ENCODE measurements at places on chromosomes 3 and 15.

- DNase-seq = no peak
Measured at GRCh38 chr3:23804441-23805209, 1.1 kb upstream of the UBE2E1 start.

- DNase-seq = no peak
Measured at GRCh38 chr3:128555098-128555825, 62.3 kb upstream of the GATA2 start.

DNA sequence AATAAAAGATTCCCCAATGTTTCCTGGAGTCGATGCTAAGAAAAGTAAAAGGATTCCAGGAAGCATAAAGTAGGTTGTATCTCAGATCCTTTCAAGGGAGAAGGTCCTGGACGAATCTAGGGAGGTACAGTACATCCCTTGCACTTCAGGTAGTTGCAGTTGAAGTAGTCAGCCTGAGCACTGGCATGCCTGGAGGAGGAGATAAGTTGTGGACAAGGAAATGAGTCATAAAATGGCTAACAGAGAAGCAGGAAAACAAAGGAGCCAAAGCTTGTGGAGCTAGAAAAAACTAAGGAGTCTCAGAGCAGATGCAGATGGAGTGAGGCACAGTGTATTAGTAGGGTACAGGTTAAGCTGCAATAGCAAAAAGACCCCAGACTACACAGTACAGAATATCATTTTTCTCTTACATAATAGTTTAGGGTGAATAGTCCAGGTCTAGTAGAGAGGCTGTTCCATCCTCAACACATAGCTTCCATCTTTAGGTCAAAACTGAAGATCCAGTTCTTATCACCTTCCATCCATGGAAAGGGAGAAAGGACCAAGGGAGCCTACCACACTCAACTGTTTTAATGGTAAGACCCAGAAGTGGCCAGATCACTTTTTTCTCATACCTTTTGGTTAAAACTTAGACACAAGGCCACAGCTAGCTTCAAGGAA, 41.3 kb downstream of the COL6A5 start:
- no peak for DNase-seq

GRCh38 chr3:144585408-144585807, 613.8 kb downstream of the DIPK2A start:
- DNase-seq = no peak

DNA sequence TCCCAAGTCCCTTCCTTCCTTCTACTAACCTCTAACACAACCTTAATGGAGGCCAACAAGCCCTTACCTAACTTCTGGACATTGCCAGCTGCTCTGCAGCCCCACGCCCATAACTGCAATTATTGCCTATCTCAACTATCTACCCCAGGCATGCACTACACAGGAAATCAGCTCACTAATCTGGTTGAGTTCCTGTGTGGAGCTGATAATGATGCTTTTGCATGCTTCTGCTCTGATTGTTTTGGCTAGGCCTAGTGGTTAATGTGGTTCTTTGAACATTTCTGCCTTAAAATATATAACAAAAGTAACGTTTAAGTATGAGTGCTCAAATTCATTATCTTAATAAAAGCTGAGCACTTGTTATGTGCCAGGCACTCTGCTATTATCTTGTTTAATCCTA, 463.9 kb downstream of the MFSD1 start:
- DNase-seq = no peak

- no peak for DNase-seq
Measured at GRCh38 chr3:30437171-30437601, 169.2 kb upstream of the TGFBR2 start.

DNA sequence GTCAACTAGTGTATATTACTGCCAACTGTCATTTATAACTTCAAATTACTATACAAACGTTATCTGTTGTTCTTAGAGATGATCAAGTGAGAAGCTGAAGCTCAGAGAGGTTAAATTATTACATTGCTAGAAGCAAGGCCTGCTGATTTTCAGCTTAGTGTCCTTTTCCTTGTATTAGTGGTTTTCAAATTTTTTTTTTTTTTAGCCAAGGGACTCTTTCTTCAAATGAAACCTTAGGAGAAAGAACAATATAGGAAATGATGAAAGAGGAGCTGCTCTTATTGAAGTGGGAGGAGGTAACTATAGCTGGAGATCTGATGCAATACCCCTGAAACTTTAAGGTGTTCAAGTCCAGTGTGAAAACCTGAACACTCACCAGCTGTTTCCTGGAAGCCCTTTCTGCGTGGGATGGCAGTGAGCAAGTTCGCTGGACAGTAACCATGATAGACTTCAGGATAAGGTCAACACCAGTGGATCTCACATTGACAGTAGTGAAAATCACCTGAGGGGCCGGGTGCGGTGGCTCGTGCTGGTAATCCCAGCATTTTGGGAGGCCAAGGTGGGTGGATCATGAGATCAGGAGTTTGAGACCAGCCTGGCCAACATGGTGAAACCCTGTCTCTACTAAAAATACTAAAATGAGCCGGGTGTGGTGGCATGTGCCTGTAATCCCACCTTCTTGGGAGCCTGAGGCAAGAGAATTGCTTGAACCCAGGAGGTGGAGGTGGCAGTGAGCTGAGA, 376.2 kb downstream of the EDEM1 start:
- DNase-seq = no peak

- DNase-seq = no peak
Measured at GRCh38 chr3:16793321-16793720, 91.4 kb upstream of the PLCL2 start.

DNA sequence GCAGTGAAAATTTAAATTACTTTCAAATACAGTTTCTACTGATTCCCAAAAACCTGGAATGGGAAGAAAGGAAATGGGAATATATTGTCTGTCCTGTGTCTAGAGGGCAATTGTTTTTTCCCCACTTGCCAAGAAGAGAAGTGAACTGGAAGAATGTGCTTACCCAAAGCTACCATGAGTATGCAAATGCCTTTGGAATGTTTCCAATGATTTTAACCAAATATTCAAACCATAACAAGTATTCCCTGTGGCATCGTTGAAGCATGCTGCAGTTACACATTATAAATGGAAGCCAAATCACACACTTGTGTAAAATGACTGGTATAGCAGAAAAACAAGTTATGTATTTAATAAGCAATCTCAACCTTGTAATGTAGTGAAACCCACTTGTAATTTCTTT, 368.2 kb downstream of the GBE1 start:
- no peak for DNase-seq

- no peak for DNase-seq
Measured at GRCh38 chr15:85492406-85492805, 112.0 kb downstream of the AKAP13 start.

- DNase-seq = no peak
Measured at GRCh38 chr15:66124651-66125050, 128.9 kb downstream of the MEGF11 start.

DNA sequence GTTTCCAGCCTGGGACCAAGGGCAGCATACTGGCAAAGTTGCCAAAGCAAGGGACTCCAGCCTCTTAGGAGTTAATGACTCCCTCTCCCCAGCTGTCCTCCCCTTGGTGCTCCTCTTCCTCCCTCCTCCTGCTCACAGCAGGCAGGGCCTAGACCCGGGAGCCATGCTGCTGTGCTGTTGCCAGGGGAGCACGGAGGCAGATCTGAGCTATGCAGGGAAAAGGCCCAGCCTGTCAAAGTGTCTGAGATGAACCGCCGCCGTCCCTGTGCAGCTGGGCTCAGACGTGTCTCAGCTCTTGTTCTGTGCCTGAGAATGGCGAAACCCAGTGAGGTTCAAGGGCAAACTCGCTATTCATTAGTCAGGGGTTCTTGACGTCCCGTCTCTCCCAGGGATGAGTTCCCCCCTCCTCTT, 60.8 kb upstream of the POLG start:
- no peak for DNase-seq

GRCh38 chr15:88651971-88652370, 13.2 kb downstream of the ISG20 start:
- no peak for DNase-seq

DNA sequence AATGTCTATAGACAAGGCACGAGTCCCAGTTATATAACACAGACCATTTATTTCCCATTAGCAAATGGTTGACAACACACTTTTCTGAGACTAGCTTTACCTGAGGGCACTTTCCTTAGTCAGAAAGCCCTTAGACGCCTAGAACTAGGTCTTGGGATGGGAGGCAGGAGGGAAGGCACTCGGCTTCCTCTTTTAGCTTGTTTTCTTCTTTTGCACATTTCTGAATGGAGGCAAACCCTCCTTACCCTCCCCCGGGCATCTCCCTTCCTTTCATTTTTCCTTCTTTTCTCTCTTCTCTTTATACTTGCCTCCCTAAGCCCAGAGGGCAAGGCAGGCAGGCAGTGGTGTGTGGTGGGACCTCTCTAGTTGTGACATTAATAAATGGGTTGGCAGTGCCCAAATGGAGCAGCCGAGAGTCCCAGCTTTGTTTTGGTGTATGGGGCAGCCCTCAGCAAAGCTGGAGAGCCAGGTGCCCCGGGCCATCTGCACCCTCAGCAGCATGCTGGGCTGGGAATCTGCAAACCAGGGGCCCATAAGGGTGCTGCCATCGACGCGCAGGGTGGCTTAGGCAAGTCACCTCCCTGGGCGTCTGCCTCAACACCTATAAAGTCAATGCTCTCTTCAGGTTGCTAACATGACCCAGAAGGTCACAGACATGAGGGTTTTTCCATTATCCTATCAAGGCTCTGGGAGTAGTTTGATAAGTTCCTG, 21.1 kb upstream of the BCL2L10 start:
- DNase-seq = no peak

DNA sequence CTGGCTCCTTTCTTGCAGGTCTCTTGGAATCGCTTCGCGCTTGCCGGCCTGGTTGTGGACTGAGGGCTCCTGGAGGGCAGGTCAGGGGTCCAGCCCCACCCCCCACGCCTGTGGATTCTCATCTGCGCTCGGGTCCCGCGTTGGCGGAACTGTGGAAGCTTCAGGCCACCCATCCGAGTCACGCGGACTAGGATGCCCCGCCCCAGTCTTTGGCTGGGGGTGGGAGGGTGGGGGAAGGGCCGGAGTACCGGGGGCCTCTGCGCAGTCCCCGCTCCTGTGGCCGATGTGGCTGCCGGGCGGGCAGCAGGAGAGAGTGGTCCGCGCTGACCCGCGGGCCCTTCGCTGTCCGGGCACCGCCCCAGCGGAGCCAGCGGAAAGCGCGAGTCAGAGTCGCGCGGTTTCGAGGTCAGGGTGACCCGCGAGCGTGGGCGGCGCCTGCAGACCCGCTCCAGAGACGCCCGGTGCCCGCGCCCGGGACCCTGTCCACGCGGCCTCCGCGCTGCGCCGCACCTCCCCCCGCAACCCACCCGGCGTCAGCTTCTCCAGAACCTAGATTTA, 114.2 kb downstream of the KLF13 start:
- no peak for DNase-seq

- DNase-seq = no peak
Measured at GRCh38 chr15:79076661-79077060, 13.9 kb downstream of the RASGRF1 start.

DNA sequence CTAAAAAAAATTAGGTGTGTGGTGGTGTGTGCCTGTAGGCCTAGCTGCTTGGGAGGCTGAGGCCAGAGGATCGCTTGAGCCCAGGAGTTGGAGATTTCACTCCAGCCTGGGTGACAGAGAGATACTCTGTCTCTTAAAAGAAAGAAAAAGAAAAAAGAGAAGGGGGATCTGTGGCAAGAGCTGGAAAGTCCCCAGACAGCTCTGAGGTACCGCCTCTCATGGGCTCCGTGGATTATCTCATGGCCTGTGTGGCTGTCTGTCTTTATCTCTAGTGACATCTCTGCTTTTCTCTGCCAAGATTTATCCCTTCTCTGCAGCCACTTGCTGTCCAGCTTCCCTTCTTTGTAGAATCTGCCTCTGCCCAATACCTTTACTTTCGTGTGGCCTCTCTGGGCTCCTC, 5.7 kb downstream of the EXOSC7 start:
- DNase-seq = no peak

- no peak for DNase-seq
Measured at GRCh38 chr15:32993285-32993684, 201.2 kb downstream of the FMN1 start.

DNA sequence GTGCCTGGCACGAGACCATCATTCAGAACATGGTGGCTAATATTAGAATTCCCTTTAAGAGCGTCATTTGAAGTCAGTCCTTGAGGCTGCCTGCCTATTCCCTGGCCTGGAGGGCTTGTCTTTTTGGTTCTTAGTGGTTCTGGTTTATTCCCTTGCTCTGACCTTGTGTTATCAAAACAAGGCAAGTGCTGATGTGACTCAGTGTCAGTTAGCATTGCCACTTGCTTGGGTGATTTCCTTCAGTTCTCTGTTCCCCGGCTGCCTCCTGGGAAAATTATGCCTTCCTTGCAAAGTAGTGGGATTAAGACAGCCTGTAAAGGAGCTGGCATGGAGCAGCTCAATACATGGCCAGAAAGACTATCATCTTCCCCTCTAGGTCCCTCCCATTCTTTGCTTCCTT, 64.6 kb downstream of the EDEM1 start:
- DNase-seq = no peak

GRCh38 chr3:3578718-3579117, 220.5 kb upstream of the LRRN1 start:
- no peak for DNase-seq

- no peak for DNase-seq
Measured at GRCh38 chr3:133888726-133889340, 6.8 kb downstream of the RAB6B start.

GRCh38 chr15:42012241-42012640, 8.6 kb downstream of the PLA2G4E start:
- no peak for DNase-seq

GRCh38 chr15:61063875-61064320, 165.2 kb downstream of the RORA start:
- peak; percentile 97 for DNase-seq

GRCh38 chr15:86650094-86650493, 570.4 kb downstream of the AGBL1 start:
- DNase-seq = no peak

DNA sequence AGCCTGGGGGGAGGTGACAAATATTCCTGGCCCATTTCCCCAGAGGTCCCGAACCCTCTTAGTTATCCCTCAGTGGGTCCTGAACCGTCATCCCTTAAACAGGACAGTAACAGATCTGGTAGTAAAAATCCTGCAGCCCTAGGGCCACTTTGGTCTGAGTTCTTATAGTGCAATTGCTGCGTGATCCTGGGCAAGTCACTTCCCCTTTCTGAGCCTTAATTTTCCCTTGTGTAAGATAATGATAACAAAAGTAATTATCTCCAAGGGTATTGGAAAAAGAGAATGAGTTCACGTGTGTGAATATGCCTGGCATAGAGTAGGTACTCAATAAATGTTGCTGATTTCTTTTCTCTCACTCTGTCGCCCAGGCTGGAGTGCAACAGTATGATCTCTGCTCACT, 2.9 kb upstream of the JAGN1 start:
- DNase-seq = no peak

DNA sequence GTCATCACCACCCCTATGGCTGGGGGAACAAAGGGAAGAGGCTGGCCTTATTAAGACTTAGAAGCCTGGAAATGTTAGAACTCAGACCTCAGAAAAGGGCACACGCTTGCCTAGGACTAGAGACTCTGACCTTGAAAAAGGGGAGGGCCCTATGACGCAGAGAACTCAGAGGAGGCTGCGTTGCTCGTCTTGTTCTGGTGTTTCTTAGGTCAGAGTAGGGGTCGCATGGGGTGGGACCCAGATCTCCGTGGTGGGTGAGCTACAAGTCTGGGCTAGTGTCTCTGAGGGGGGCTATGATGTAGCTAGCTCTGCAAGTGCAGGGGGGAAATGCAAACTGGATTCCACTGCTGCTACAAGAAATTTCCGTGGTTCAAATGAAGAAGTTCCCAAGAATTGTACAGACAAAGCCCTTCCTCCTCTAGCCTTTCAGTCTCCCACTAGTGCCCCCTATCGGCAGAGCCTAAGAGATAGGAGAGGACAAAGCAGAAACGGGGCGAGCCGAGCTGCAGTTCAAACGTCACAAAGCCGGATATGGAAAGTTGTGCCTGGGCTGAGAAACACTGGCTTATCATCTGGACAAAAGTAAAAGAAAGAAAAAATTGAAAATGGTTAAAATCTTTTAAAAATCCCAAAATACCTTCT, 392.9 kb upstream of the ROBO2 start:
- DNase-seq = no peak

GRCh38 chr15:96692826-96693225, 362.3 kb downstream of the NR2F2 start:
- no peak for DNase-seq
